Thoracic aorta (tissue), 2 donors: ENCODE measurements at places on chromosomes 5 and 9.

GRCh38 chr9:117835798-117836197, 131.6 kb downstream of the TLR4 start:
- H3K36me3 ChIP-seq = no peaks in the 10 kb centered on the region
- no peak for DNase-seq
- H3K4me3 ChIP-seq = no peak overlapping the region
- no peaks in the 10 kb centered on the region for H3K27me3 ChIP-seq
- H3K27ac ChIP-seq = no peak overlapping the region
- no peaks in the 10 kb centered on the region for H3K4me1 ChIP-seq

- H3K4me1 ChIP-seq = no peaks in the 10 kb centered on the region
- no peak overlapping the region for H3K4me3 ChIP-seq
- no peak for DNase-seq
- H3K36me3 ChIP-seq = no peaks in the 10 kb centered on the region
- no peaks in the 10 kb centered on the region for H3K27me3 ChIP-seq
These were observed 98.5 kb upstream of the SMARCA2 start for GRCh38 chr9:1916655-1917054.

DNA sequence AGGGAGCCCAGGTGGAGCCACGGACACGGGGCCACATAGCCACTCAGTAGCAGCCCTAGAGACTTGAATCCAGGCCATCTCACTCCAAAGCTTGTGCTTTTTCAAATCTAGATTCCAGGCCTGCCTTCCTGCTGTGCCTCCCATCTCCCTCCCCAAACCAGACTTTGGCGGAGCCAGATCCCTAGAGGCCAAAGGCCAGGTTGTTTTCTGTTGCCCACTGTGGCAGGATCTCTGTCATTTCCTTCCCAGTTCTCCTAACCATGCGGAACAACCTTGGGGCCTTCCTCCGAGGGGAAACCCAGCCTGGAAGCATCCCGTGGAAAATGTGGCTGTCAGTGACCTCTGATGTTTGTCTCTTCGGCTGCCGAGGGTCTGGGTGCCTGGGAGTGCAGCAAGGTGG, 16.4 kb upstream of the RPS14 start:
- no peaks in the 10 kb centered on the region for H3K4me1 ChIP-seq
- DNase-seq = no peak
- no peaks in the 10 kb centered on the region for H3K36me3 ChIP-seq
- H3K4me3 ChIP-seq = no peak overlapping the region
- no peak overlapping the region for H3K27ac ChIP-seq

- no peaks in the 10 kb centered on the region for H3K4me1 ChIP-seq
- H3K27me3 ChIP-seq = no peaks in the 10 kb centered on the region
- no peak overlapping the region for H3K27ac ChIP-seq
- no peaks in the 10 kb centered on the region for H3K36me3 ChIP-seq
These were observed 7.0 kb upstream of the SCGB3A1 start for GRCh38 chr5:180598316-180598701.

GRCh38 chr5:1793301-1793740, 6.3 kb downstream of the MRPL36 start:
- no peaks in the 10 kb centered on the region for H3K4me1 ChIP-seq
- H3K27me3 ChIP-seq = no peaks in the 10 kb centered on the region
- H3K27ac ChIP-seq = no peak overlapping the region
- peaks cover 12% of the 10 kb centered on the region for H3K36me3 ChIP-seq

DNA sequence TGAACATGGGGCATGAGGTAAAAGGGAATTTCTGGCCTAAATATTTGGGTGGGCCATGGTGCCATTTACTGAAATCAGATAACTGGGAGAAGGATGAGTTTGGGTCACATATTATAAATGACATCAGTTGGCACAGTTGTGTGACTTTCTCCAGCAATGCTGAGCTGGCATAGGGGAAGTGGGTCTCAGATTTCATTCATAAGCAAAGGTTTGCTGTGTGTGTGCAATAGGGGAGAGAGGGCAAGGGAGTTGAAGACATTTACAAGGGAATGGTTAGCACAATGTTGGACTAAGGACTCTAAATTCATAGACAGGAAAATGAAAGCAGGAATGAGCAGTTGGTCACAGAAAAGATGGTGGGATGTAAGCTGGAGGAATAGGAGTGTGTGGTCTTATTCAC, 47.8 kb upstream of the KLF9 start:
- H3K27me3 ChIP-seq = no peaks in the 10 kb centered on the region
- H3K27ac ChIP-seq = no peak overlapping the region
- peaks cover 9% of the 10 kb centered on the region for H3K4me1 ChIP-seq
- H3K36me3 ChIP-seq = no peaks in the 10 kb centered on the region
- DNase-seq = no peak

- H3K4me1 ChIP-seq = peaks cover 5% of the 10 kb centered on the region
- no peak overlapping the region for H3K4me3 ChIP-seq
- H3K36me3 ChIP-seq = no peaks in the 10 kb centered on the region
- no peak for DNase-seq
- peak overlapping the region; percentile 91 for H3K27ac ChIP-seq
These were observed 13.6 kb upstream of the PHF19 start for GRCh38 chr9:120890320-120891244.

GRCh38 chr9:81597419-81598122, 91.8 kb downstream of the TLE1 start:
- H3K36me3 ChIP-seq = no peaks in the 10 kb centered on the region
- no peak overlapping the region for H3K4me3 ChIP-seq
- H3K27me3 ChIP-seq = no peaks in the 10 kb centered on the region
- no peak for DNase-seq

GRCh38 chr9:114397848-114398605, 10.2 kb upstream of the AKNA start:
- H3K27me3 ChIP-seq = no peaks in the 10 kb centered on the region
- H3K36me3 ChIP-seq = no peaks in the 10 kb centered on the region
- H3K4me3 ChIP-seq = peak overlapping the region; percentile 90
- H3K27ac ChIP-seq = peak overlapping the region; percentile 73

GRCh38 chr5:71666321-71666720, 52.8 kb upstream of the CARTPT start:
- H3K4me3 ChIP-seq = no peak overlapping the region
- no peak for DNase-seq
- no peaks in the 10 kb centered on the region for H3K4me1 ChIP-seq

DNA sequence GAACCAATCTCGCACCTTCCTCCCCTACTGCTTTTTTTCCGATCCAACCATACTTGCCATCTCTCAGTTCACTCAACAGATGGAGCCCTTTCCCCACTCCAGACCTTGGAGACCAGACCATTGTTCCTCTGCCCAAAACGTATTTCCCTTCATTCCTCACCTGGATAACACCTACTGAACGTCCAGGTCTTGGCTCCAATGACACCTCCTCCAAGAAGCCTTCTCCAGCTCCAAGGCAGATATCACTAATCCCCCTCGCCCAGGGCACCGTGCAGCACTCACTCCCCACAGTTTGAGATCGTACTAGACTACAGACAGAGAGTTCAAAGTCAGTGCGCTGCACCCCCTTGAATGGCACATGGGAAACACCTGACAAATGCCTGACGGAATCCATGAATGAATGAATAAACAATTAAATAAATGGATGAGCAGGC, 47.1 kb upstream of the AKNA start:
- no peaks in the 10 kb centered on the region for H3K4me1 ChIP-seq
- H3K36me3 ChIP-seq = no peaks in the 10 kb centered on the region
- no peaks in the 10 kb centered on the region for H3K27me3 ChIP-seq

- H3K4me1 ChIP-seq = peaks cover 70% of the 10 kb centered on the region
- no peaks in the 10 kb centered on the region for H3K36me3 ChIP-seq
- peak overlapping the region; percentile 53 for H3K4me3 ChIP-seq
- peak overlapping the region; percentile 65 for H3K27ac ChIP-seq
- no peaks in the 10 kb centered on the region for H3K27me3 ChIP-seq
These were observed 224.9 kb downstream of the EBF1 start for GRCh38 chr5:158874792-158875191.

GRCh38 chr5:150342583-150342982, 14.9 kb upstream of the TCOF1 start:
- no peak for DNase-seq
- no peak overlapping the region for H3K4me3 ChIP-seq
- H3K27ac ChIP-seq = no peak overlapping the region
- H3K27me3 ChIP-seq = no peaks in the 10 kb centered on the region
- H3K36me3 ChIP-seq = no peaks in the 10 kb centered on the region
- no peaks in the 10 kb centered on the region for H3K4me1 ChIP-seq

DNA sequence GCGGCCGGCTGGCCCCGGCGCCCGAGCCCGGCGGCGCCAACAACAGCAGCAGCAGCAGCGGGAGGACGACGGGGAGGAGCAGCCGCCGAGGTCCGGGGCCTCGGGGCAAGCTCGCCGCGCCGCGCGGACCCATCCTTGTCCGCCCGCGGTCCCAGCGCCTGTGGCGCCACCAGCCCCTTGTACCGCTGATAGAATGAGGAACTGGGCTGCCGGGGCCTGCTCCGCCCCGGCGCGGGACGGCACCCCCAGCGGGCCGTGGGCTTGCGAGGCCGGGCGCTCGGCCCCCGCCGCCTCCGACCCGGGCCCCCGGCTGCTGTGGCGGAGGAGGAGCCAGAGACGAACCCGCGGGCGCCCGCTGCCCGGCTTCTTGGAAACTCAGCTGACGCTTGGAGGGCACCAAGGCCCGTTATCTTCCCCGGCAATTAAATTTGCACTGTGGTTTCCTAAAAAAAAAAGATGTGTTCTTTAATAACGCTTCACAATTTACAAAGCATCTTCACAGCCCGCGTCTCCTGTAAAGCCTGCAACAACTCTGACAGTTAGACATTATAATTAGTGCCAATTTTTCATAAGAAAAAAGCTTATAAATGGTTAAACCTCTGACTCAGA, at the start of gene ARSB:
Gene ARSB, minus strand, starts transcription at position 195 of the 609 bp plus-strand sequence. Its CDS starts 62 bp downstream, at position 133.
- peak within 1 kb of the TSS; percentile 78 for H3K4me3 ChIP-seq
- no peaks in the 10 kb centered on the region for H3K27me3 ChIP-seq
- no peaks in the 10 kb centered on the region for H3K36me3 ChIP-seq
- peak within 1 kb of the TSS; percentile 95 for H3K27ac ChIP-seq

DNA sequence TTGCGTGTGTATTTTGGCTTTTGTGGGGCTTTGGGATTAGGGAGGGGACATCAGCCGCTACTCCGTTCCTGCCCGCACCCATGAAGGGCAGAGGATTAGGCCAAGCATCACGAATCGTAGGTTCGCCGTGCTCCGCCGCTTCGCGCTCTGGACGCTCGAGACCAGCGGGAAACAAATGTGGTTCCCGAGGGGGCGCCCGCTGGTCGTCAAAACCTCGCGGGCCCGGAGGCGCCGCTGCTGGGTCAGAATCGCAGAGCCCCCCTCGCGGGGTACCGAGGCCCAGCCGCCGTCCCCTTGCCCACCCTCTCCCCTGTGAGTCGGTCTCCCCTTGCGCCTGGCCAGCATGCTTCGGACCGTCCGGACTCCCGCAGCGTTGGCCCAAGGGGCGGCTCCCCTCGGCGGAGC, 2.3 kb upstream of the PAX5 start:
- H3K27me3 ChIP-seq = peaks cover 51% of the 10 kb centered on the region
- no peak for DNase-seq
- H3K36me3 ChIP-seq = no peaks in the 10 kb centered on the region
- H3K4me3 ChIP-seq = peak overlapping the region; percentile 75
- no peak overlapping the region for H3K27ac ChIP-seq

GRCh38 chr9:135297456-135298075, 182.0 kb upstream of the PPP1R26 start:
- H3K4me3 ChIP-seq = no peak overlapping the region
- DNase-seq = no peak
- no peak overlapping the region for H3K27ac ChIP-seq
- H3K27me3 ChIP-seq = no peaks in the 10 kb centered on the region
- no peaks in the 10 kb centered on the region for H3K36me3 ChIP-seq

GRCh38 chr9:81791076-81791475, 101.7 kb upstream of the TLE1 start:
- H3K4me3 ChIP-seq = no peak overlapping the region
- no peaks in the 10 kb centered on the region for H3K27me3 ChIP-seq
- no peaks in the 10 kb centered on the region for H3K36me3 ChIP-seq
- no peak overlapping the region for H3K27ac ChIP-seq

DNA sequence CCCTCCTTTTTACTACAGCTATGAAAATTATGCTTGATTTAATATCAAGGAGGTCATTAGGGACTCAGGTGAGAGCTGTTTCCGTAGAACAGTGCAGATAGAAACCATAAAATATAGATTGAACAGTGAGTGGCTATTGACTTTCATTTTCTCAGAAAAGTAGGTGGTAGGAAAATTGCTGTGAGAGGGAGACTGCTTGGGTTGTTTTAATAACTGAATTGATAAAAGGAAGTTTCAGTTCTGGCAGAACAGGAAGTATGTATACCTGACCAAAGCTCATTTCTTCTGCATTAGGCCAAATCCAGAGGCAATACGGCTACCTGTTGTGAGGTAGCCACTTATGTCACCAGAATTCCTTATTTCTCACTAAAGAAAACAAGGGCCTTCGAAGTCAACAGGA, 761.7 kb upstream of the ARRDC3 start:
- no peaks in the 10 kb centered on the region for H3K4me1 ChIP-seq
- no peaks in the 10 kb centered on the region for H3K36me3 ChIP-seq
- no peak for DNase-seq

DNA sequence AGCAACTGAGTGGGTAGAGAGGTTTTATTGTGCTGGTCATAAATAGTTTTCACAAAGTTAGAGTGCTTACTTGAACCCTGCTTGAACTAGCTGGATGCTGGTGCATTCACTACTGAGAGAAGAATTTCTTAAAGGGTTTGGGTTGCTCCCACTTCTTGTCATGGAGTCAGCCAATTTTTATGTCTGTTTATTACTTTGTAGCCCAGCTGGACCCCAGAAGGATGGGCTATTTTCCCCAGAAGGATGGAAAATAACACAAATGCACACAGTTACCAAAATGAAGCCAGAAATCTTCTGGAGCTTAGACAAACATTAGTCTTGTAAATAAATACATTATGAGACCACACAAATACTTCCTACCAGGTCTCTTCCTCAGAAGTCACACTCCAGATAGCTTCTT, 480.8 kb upstream of the TNC start:
- peaks cover 2% of the 10 kb centered on the region for H3K4me1 ChIP-seq
- no peak overlapping the region for H3K27ac ChIP-seq
- H3K36me3 ChIP-seq = no peaks in the 10 kb centered on the region
- no peaks in the 10 kb centered on the region for H3K27me3 ChIP-seq
- H3K4me3 ChIP-seq = no peak overlapping the region

- H3K27ac ChIP-seq = no peak overlapping the region
- no peak overlapping the region for H3K4me3 ChIP-seq
- DNase-seq = no peak
- H3K4me1 ChIP-seq = no peaks in the 10 kb centered on the region
- H3K27me3 ChIP-seq = no peaks in the 10 kb centered on the region
- H3K36me3 ChIP-seq = no peaks in the 10 kb centered on the region
These were observed 591.1 kb downstream of the SEMA5A start for GRCh38 chr5:8954801-8955200.

DNA sequence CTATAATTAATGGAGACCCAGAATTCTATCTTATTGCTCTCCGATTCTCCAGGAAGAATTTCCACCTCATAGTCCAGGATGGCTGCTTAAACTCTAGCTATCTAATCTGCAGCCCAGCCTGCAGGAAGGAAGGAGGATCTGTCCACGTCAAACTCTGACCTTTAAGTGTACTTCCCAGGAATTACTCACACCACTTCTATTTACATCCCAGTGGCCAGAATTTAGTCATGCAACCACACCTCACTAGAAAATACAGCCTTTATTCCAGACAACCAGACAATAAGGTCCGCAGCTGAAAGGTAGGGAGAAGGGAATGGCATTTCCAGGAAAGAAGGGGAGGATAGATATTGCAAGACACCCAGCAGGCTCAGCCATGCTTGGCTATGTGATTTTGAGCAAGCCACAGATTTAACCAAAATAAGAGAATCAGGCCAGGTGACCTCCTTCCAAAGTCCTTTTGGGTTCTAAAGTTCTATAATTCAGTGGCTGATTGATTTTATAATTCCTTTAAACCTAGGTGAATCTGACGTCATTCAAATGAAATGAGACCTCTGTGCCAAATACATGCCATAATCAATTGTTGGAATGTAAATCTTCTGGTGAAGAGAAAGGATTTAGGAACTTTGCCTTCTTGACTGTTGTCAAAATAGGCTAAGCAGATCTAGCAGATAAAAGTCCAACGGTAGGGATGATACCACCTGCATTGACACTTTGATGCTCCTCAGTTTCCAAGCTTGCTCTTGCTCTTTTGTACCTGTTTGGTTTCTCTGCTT, 3.7 kb upstream of the DENND1A start:
- H3K4me1 ChIP-seq = peaks cover 11% of the 10 kb centered on the region
- DNase-seq = no peak
- H3K4me3 ChIP-seq = no peak overlapping the region
- H3K36me3 ChIP-seq = no peaks in the 10 kb centered on the region
- H3K27me3 ChIP-seq = no peaks in the 10 kb centered on the region
